ENCODE measurements at places on chromosomes 2 and 18. TPM values are rescaled to one million over a fixed set of nuclear protein-coding genes. Genes with fewer than 3 reads are reported as not detected.

- H3K27me3 ChIP-seq = no peaks in the 10 kb centered on the region
- no peaks in the 10 kb centered on the region for H3K36me3 ChIP-seq
- no peak for DNase-seq
- H3K4me1 ChIP-seq = no peaks in the 10 kb centered on the region
- no peak overlapping the region for H3K4me3 ChIP-seq
Measured at GRCh38 chr2:168993538-168993937, 37.6 kb downstream of the ABCB11 start.

DNA sequence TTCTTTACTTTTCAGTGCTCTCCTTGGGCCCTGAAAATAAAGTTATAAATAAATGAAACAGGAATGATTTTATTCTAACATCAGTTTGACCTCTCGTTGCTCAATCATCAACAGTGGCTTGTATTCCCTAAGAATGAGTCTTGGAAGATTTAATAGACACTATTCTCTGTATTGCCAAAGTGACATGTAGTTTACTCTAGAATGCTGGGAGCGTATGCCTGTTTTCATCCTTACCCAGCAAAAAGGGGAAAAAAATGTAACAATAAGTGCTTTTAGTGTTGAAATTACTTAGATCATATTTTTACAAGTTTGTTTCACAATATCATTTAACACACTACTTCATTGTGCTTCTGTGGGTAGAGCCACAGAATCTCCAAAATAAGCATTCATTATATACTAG lies 240.6 kb upstream of the CWC22 start:
- H3K4me3 ChIP-seq = no peak overlapping the region
- no peak for DNase-seq
- H3K27ac ChIP-seq = no peak overlapping the region
- H3K4me1 ChIP-seq = peaks cover 9% of the 10 kb centered on the region
- H3K27me3 ChIP-seq = no peaks in the 10 kb centered on the region

The PSD4 gene
- total RNA-seq = 2.3 TPM

- no peak overlapping the region for H3K27ac ChIP-seq
- H3K27me3 ChIP-seq = no peaks in the 10 kb centered on the region
- H3K36me3 ChIP-seq = no peaks in the 10 kb centered on the region
- peaks cover 9% of the 10 kb centered on the region for H3K4me1 ChIP-seq
- no peak for DNase-seq
Measured at GRCh38 chr2:170744248-170745002, 25.8 kb upstream of the ERICH2 start.

The RTP5 gene
- total RNA-seq = not detected

- peaks cover 14% of the 10 kb centered on the region for H3K4me1 ChIP-seq
- H3K36me3 ChIP-seq = peaks cover 3% of the 10 kb centered on the region
- no peak for DNase-seq
- H3K27me3 ChIP-seq = peaks cover 10% of the 10 kb centered on the region
Measured at GRCh38 chr18:45539491-45539891, 75.8 kb upstream of the SLC14A2 start.

- DNase-seq = no peak
- peaks cover 8% of the 10 kb centered on the region for H3K4me1 ChIP-seq
- no peak overlapping the region for H3K4me3 ChIP-seq
- H3K27me3 ChIP-seq = no peaks in the 10 kb centered on the region
Measured at GRCh38 chr2:179749210-179749609, 112.2 kb downstream of the ZNF385B start.

The ALK gene
- total RNA-seq = 0.11 TPM

- DNase-seq = no peak
- H3K36me3 ChIP-seq = no peaks in the 10 kb centered on the region
- H3K27ac ChIP-seq = no peak overlapping the region
- H3K4me1 ChIP-seq = no peaks in the 10 kb centered on the region
Measured at GRCh38 chr2:75833386-75833785, 122.7 kb upstream of the GCFC2 start.

The C2orf78 gene
- 0.37 TPM for total RNA-seq

All from WTC11 (cell line).